ENCODE measurements at places on chromosomes 1 and 21. TPM values are rescaled to one million over a fixed set of nuclear protein-coding genes. Genes with fewer than 3 reads are reported as not detected.

Gene NGF
- polyA plus RNA-seq: 1.7 TPM

- no peak for DNase-seq
Measured at GRCh38 chr1:6401673-6402072, 8.1 kb upstream of the ACOT7 start.

- DNase-seq: no peak
Measured at GRCh38 chr1:23577056-23578004, 18.0 kb upstream of the ID3 start.

GRCh38 chr1:42684139-42684538 lies 1.9 kb downstream of the YBX1 start:
- no peak for DNase-seq

Gene IGSF3
- 29.7 TPM for polyA plus RNA-seq

GRCh38 chr1:114353262-114353661 lies 157.7 kb downstream of the TRIM33 start:
- DNase-seq: peak; percentile 39

GRCh38 chr1:152880316-152880715 lies 2.2 kb downstream of the SMCP start:
- no peak for DNase-seq

All from renal pelvis (tissue), 12 donors.